ENCODE measurements at places on chromosomes 7 and 10.

DNA sequence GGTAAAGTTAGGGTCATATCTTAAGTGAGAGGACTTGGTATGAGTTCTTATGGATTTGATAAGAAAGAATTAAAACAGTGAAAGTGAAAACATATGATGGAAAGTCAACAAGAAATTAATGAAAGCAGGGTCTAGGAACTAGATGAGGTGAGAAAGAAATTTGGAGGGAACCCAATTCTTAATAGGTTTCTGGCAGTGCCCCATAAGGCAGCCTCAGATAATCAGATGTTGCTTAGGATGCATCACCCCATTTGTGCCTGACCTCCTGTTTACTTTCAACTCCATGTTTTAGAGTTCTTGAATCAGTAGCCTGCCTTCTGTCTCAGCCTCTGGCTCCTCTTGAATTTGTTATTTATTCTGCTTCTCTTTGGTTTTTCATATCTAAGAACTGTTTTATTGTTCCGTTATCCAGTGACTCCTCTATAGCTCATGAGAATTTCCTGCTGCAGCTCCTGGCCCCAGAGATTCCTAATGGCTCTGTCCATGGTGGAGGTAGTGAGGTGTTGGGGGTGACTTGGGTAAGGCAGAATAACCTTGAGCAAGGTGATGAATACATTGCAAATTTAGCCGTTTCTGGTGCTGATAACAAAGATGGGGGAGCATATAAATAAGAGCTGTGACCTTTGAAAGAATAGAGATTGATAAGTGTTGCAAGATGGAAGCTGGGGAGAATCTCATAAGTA is 17.6 kb downstream of the ITGB8 start:
- no peak for DNase-seq

GRCh38 chr7:35785250-35785649 is 15.6 kb upstream of the SEPTIN7 start:
- no peak for DNase-seq

DNA sequence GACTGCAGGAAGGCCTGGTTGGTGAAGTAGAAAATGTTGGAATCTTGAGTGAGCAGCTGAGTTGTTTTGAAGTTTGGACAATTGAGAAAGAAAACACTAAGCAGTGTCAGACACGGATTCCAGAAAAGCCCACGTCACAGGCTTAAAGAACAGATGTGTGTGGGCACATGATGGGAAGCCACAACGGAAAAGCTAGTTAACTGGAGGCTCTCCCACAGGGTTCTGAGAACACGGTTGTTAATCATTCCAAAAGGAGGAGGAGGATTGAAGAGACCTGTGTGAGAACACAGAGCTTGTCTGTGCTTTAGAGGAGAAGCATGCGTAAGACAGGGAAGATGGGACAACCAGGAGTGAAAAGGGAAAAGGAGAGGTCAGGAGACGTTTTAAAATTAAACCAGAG is 42.6 kb downstream of the SHH start:
- DNase-seq: no peak

DNA sequence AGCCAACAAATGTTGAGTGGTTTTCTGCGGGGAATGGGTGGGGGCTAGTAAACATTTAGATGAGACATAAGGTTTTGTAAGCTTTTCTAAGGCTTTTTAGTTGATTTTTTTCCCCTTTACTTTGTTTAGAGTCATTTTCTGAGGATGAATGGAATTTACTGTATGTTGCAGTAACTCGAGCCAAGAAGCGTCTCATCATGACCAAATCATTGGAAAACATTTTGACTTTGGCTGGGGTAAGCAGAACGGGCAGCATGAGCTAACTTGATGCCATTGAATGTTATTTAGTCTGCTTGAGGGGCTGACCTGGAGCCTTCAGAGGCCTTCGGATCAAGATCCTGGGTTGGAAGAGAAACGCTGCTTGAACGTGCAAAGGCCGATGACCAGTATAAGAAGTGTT is 37.3 kb downstream of the FBH1 start:
- DNase-seq: no peak

DNA sequence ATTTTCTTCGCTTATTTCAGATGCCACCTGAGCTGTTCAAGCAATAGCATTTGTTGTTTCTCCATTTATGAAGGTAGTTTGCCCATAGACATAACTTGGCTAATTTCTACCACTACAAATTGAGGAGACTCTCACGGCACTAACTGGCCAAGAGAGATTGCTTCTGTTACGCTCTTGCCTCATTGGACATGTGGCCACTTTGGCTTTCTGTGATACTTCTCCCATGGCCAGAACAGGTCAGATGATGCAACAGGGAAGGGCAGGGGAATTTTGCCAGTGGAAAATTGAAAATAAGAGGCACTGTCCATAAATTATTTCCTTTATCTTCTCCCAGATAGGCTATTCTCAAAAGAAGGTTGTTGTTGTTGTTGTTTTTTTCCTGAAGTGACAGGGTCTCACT is 1633.3 kb upstream of the LRRTM3 start:
- DNase-seq: no peak

- no peak for DNase-seq
These were observed 178.7 kb upstream of the PRSS58 start for GRCh38 chr7:142436601-142437000.

- no peak for DNase-seq
These were observed 13.5 kb downstream of the SLK start for GRCh38 chr10:103980288-103980906.

DNA sequence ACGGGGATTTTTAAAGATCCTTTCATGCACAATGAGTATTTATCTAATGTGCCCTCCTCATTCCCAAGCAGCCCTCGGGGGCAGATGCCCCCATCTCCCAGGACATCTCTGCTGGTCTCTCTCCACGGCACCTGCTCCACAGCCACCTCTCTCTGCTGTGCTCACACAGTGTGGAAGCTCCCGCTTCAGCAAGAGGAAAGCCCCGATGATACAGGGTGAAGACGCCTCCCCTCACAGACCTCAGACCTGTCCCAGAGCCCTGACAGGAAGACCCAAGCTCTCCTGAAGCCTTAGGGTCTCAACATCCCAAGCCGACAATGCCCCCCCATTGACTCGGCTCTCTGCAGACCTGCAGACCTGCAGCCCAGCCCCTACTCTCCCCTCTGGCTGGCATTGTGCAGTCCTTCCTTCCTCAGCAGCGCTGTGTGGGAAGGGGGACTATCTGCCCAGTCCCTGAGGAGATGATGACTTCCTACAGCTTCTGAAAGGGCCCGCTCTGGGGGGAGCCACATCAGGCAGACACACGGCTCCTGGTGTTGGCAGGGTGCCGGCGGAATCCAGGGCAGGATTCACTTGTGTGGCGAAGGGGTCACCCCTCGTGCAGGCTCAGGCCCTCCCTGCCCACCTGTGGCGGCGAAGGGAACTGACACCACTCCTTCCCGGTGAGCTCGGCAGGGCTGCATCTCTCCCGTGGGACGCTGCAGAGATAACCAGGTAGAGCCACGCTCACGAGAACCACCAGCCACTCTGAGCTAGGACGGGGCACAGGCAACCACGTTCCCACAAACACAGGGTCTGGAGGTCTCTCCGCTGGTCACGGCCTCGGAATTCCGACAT is 61.8 kb downstream of the PTPRN2 start:
- no peak for DNase-seq

DNA sequence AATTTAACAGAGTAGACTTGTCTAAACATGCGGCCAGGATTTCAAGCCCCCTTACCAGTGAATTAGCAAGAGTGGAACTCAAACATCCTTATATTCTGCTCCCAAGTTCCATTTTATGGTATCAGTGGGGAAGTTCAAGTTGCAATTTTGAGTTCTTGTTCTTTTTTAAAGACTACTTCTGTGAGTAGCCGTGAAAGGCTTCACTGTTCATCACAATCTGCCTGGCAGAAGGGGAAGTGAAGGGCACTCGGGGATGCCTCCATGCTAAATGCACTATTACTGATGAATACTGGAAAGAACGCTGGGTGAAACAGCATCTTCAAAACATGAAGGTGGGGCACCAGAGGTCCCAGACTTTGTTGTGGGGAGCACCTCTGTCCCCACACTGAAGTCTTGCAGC is 22.4 kb upstream of the FGL2 start:
- no peak for DNase-seq

- DNase-seq: peak; percentile 74
These were observed 650 bp upstream of the TM9SF3 start for GRCh38 chr10:96587264-96588059.

DNA sequence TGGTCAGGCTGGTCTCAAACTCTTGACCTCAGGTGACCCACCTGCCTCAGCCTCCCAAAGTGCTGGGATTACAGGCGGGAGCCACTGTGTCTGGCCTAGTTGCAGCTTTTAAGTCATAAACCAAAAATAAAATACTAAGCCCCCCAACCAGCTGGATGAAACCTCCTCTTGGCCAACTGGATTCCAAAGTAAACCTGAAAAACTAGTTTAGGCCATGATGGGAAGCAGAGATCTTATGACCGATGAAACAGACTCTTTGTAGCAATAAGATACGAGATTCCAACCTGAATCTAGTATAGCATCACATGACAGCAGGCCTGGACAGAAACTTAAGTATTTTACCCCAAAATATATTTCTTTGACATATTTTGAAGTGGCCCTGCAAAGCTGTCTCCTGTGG is 9.1 kb upstream of the MCM10 start:
- no peak for DNase-seq

- no peak for DNase-seq
These were observed 8.5 kb downstream of the GPER1 start for GRCh38 chr7:1096156-1097119.

- DNase-seq: no peak
These were observed 1481.3 kb downstream of the GATA3 start for GRCh38 chr10:9535744-9536143.

GRCh38 chr10:114801411-114801813 is 20.2 kb upstream of the FHIP2A start:
- DNase-seq: no peak

Measured in NAMALWA (cell line).